Progenitor cell of endocrine pancreas (in vitro differentiated cells): ENCODE measurements at places on chromosomes 2 and 18.

DNA sequence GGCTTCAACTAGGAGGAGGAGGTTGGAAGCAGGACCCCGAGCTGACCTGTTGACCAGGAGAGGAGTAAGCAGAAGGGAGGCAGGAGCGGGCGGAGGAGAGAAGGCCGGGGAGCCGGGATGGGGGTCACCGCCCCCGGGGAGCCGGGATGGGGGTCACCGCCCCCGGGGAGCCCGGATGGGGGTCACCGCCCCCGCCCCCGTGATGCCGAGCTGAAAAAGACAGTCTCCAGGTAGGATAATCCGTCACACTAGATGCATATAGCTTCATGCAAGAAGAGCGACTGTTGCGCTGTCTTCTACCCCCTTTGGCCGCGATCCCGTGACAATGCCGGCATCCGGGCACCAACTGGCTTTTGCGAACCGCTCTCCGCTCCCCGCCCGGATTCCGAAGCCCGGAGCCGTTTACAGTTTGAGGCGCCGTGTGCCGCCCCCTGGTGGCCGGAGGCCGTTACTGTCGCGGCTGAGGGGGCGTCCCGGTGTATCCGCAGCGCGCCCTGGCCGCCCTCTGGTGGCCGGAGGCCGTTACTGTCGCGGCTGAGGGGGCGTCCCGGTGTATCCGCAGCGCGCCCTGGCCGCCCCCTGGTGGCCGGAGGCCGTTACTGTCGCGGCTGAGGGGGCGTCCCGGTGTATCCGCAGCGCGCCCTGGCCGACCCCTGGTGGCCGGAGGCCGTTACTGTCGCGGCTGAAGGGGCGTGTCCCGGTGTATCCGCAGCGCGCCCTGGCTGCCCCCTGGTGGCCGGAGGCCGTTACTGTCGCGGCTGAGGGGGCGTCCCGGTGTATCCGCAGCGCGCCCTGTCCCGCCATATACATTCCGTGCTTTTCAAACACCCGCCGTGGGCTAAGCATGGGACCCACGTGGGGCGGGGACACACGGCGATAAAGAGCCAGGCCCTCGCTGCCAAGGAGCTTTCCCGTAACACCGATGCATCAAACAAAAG is 89.6 kb downstream of the ACTR3 start:
- H3K36me3 ChIP-seq, result peaks cover 9% of the 10 kb centered on the region
- H3K27me3 ChIP-seq, result no peaks in the 10 kb centered on the region
- DNase-seq, result no peak
- H3K4me1 ChIP-seq, result peaks cover 18% of the 10 kb centered on the region
- no peak overlapping the region for H3K4me3 ChIP-seq

DNA sequence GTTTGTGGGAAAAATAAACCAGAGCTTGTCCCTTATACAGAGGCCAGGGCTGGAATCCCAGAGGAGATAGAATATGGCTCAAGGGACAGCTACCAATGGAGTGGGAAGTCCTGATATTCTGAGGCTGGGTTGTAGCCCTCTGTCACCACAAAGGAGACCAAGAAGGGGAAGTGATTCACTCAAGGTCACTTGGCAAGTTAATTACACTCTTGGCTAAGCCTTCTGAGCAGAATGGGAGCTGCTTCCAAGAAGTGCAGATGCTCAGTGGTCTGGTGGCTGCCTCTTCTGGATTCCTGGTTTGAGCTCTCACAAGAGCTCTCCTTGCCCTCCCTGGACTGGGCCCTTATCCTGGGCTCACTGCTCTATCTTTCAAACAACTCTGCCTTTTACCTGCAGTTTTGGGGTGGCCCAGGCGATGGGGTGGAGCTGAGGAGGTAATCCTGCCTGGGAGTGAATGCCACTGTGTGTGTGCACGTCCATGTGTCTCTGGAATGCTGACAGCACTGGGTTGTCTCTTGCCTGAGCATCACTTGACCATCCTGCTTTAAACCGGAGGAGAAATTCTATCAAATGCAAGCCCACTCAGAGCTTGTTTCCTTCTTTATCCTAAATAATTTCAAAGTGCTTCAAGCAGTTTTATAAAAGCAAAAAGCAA is 168.2 kb downstream of the KCNS3 start:
- H3K27me3 ChIP-seq, result peaks cover 2% of the 10 kb centered on the region
- no peaks in the 10 kb centered on the region for H3K36me3 ChIP-seq
- no peak overlapping the region for H3K27ac ChIP-seq
- no peak for DNase-seq

DNA sequence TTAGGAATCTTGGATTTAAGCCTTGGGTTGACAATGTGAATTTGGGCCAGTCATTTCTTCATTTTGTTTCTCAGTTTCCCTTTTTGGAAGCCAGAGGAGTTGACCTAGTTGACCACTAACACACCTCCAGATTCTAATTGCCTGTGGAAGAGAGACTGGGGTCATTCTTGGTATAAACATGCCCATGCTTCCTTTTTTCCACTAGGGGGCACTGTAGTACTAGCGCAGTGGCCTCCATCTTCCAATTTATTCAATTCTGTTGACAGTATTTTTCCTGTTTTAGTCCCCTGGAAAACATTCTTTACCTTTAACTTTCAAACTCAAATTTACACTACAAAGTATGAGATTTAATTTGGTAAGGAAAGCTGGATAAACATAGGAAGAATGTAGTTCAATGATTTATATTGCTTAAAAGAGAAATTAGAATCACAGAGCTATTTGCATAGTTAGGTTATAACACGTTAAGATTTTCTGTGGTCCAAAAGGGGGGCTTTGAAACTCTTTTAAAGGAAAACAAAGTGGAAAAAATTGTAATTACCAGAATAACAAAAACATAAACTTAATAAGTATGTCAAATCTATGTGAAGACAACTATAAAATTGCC is 57.5 kb upstream of the AGPS start:
- peak overlapping the region; percentile 73 for H3K27ac ChIP-seq
- H3K4me1 ChIP-seq, result peaks cover 17% of the 10 kb centered on the region
- no peak overlapping the region for H3K4me3 ChIP-seq
- H3K27me3 ChIP-seq, result no peaks in the 10 kb centered on the region
- peaks cover 5% of the 10 kb centered on the region for H3K36me3 ChIP-seq
- no peak for DNase-seq

DNA sequence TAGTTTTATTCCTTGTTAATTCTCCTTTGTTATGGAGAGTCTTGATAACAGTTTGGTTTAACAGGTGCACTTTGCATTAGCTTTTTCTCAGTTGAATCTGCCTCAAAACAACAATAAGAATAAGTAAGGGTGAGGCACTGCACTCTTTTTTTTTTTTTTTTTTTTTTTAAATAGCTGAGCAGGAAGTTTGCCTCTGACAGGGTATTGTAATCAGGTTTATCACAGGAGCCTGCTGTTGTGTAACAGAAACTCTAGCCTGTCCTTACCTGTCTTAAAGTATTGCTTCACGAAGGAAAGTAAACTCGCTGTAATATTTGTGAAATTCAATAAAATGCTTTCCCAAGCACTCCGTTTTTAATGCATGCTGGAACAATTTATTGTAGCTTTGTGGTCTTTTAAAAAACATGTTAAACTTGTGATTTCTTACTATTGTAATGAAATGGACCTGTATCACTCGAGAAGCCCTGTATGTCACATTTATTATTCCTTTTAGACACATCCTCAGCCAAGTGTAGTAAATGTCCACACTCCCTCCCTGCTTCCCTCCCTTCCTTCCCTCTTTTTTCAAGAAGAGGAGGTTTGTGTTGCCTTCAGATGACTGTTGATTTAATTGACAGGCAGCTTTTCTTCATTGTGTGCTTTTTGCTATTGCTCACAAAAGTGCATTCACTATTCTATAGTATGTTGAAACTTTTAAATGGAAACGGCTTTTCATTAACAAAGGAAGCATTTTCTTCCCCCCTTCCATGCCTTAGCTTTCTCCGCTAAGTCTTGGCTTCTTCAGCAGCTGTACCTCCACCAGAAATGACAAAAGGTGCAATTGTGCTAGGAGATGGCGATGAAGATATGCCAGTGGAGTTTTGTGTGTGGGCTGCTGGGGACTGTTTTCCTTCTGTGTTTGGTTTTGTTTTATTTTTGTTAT is 52.7 kb downstream of the TAF1B start:
- peak overlapping the region; percentile 35 for H3K4me3 ChIP-seq
- peaks cover 3% of the 10 kb centered on the region for H3K36me3 ChIP-seq
- peaks cover 26% of the 10 kb centered on the region for H3K4me1 ChIP-seq
- no peak for DNase-seq
- H3K27me3 ChIP-seq, result no peaks in the 10 kb centered on the region

GRCh38 chr2:233011268-233011650 is 1.8 kb downstream of the NGEF start:
- peaks cover 2% of the 10 kb centered on the region for H3K4me1 ChIP-seq
- no peak for DNase-seq
- H3K27ac ChIP-seq, result no peak overlapping the region
